ENCODE measurements at places on chromosomes 3 and 15.

- no peak for DNase-seq
These were observed 97.6 kb downstream of the FRMD4B start for GRCh38 chr3:69288161-69288895.

DNA sequence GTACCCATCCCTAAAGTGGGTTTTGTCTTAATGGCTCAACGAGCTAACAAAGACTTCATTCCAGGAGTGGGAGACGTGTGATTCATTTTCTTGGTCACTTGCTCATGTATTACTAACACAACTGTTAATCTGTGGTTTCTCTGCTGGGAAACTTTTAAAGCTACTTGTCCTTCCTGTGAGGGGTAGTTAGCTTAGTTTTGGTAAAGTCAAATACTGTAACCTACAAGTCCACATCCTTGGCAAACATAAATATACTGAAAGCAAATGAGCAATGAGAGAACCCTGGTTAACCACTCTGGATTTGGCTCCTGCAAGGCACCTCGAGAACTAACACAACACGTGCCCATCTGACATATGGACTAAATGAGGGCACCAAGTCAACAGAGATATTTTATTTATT, 19.9 kb downstream of the NOX5 start:
- DNase-seq = no peak

DNA sequence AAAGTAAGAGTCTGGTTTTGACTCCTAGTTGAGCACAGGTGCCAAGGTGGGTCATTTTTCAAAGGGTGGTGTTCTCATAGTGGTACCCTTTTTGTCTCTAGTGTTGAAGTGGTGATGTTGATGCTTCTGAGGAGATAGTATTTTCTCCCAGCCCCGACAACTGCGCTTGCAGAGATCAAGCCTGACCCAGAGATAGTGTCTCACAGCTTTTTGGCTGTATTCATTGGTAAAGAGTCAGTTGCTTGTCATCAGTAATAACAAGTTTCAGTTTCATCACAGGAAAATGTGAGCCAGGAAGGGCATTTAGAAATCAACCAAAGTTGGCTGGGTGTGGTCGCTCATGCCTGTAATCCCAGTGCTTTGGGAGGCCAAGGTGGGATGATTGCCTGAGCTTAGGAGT, 139.3 kb downstream of the NFKBIZ start:
- DNase-seq = no peak

DNA sequence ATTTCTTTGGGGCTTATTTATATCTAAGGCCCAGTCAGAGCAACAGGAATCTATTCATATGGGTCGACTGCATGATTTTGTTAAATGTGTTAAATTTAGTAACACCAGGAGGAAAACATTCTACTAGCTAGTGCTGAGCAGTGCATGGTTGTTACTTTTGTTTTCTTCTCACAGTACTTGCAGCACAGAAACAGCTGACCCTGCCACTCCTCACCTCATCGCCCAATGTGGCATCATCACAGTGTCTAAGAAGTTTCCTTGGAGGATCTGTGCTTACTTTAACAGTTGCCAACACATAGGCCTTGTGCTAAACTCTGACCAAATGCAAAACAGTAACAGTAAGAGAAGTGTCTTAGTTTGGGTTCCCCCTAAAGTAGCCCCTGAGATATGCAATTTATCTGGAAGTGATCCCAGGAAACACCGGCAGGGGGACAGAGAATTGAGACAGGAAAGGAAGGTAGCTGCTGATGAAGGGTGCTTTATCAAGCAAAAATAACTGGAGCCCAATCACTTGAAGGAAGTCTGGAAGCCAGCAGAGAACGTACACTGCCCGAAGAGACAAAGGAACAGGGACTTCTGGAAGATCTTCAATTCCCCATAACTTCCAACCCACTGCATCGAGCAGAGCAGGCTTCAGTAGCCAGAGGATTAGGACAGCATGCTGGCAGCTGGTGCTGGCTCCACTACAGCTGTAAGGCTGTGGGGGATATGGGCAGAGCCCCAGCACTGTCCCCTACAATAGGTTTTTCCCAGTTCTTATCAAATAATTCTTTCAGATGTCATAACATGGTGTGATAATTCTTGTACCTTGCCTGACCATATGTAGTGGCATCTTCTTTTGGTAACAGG, 36.0 kb upstream of the ULK4 start:
- DNase-seq = no peak

GRCh38 chr3:182979103-182979673, 1.1 kb downstream of the DCUN1D1 start:
- DNase-seq = no peak

DNA sequence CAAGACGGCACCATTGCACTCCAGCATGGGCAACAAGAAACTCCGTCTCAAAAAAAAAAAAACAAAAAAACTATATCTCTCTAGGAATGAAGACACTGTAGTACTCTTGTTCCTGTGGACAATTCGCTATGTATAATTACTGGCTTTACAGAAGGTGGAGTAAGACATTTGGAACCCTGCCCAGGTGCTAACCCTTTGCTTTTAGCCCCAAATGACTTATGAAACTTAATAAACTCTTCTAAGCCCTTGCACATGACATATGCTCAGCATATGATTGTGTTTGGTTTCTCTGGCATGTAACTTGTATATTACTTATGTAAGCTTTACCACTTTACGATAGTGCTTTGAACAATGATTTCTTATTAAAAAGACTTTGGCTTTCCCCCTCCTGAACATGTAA, 27.3 kb upstream of the PRTG start:
- DNase-seq = no peak

- no peak for DNase-seq
These were observed 679 bp downstream of the RPL35A start for GRCh38 chr3:197950677-197951061.

DNA sequence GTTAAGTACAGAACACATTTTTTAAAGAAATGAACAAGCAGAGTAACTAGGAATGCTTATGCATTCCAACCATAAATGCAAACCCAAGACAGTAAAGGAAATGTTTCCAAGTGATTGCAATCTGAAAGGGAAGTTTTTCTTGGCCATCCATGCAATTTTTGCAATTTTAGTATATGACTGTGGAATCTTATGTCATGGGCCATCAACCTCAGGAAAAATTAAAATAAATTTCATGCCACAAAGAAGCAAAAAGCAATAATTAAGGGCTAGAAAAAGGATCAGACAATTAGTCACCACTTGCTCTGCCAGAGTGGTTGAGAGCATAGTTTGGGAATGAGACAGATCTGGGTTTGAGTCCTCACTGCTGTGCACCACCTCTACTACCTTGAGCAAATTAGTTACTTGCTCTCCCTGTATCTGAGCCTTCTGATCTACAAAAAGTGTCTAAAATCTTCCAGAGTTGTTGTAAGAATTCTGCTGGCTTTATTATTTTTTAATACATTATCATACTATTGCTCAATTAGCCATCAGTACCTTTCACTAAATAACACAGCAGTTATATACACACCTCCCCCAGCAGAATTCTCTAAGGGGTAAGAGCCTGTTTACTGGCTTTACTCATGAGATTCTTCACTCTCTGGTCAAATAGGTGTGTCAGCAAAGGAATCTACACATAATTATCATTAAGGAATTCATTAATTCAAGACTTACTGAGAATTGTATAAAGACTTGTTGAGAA, 49.7 kb upstream of the FBN1 start:
- no peak for DNase-seq

DNA sequence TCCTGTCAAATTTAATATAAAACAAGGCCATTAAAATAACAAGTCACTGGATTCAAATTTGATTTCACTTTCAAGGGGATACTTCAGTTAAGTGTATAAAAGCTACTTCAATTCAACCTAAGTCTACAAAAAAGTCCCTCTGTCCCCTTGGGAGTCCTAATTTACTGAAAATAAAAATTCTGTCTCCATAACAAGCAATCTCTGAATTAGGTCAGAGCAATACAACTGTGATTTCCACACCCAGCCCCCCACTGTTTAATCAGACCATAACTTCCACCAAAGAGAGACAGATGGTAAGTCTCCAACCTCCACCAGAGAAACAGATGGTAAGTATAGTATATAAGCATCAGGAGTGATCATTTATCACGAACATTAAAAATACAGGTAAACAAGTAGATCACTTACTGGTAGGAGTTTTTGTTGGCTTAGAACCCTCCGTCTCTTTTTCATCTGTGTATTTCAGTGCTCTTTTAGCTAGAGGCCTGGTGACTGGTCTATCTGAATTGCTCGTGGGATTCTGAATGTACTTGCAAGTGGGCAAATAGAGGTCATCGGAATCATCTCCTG, 12.1 kb downstream of the SGO1 start:
- DNase-seq = no peak

- no peak for DNase-seq
These were observed 161.9 kb upstream of the TNIK start for GRCh38 chr3:171622126-171622525.

All from T-helper 17 cell (primary cell).